Cerebellar nuclear complex (tissue), 1 donor: ENCODE measurements at places on chromosomes 6 and 20.

- no peak for DNase-seq
These were observed 2.0 kb downstream of the FGD2 start for GRCh38 chr6:37007340-37008043.

- DNase-seq: no peak
These were observed 144.6 kb upstream of the AGPAT4 start for GRCh38 chr6:161418463-161418945.

DNA sequence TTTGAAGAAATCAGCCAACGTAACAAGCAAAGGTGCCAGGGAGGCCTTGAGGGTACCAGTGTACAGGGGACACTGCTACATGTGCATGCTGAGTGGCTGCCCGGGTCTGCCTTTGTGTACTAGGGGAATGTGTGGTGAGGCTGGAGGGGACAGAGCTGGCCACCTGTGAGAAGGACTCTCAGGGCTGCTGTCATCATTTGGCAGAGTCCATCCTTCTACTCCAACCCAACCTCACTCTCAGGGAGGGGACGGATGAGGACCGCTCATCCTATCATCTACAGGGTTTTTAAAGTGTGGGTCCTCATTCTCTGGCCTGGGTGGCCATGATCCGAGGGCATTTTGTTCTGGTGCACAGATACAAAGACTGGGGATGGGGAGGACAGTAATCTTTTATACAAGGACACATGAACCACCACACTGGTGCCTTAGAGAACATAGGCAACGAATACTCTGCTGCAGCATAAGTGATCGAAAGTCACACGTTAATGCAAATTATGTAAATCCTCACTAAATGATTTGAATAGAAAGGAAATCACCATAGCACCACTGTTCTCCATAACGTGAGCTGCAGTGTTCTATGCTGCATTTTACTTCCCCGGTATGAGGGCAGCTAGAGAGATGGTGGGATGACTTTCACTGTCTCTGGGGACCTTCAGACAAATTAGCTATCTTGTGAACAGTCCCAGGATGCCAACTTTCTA lies 181.4 kb downstream of the GMPR start:
- DNase-seq: no peak

DNA sequence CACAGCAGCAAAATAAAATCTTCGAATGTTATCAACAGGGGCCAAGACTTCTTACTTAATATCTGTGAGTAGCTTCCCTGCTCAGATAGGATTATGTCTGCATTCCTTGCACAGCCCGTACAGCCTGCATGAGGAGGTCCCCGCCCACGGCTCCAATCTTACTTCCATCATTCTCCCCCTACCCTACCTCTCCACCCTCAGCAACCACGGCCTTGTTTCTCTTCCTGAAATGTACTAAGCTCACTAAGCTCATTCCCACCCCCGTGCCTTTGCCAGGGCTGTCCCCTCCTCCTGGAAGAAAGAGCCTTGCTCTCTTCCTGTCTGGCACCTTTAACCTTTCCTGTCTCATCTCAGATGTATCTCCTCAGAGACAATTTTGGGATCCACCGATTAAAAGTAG lies 120.4 kb downstream of the BCAS1 start:
- no peak for DNase-seq

DNA sequence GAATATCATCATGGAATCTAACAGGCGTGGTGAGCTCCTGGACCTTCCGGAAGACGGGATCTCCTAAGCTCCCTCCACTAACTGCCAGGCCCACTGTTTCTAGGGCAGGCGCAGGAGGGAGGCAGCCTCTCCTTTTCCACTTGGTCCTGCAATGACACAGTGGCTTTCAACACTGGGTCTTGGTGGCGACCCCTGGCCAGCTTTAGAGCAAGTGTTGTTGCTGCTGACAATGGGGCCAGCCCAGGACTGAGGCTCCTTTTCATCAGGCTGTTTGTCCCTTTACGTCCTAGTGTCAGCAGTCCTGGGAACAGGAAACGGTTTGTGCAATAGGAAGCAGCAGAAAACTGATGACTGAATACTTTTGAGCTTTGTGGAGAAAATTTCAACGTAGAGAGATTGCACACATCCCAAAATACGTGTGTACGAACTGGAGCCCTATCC lies 9.7 kb upstream of the QKI start:
- no peak for DNase-seq

DNA sequence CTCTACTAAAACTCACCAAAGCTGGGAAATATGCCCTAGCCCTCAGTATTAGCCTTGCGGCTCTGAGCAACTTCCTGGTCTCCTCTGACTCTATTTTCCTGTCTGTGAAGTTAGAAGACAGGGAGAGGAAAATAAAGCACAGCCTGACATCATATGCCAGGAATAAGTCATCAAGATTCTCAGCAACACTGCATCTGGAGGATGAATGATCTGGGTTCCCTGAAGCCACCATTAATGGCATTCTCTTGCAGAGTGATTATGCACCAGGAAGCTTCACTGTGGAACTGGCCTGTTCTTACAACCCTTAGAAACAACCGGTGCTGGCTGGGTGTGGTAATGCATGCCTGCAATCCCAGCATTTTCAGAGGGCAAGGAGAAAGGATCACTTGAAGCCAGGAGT lies 12.4 kb downstream of the ADGRF5 start:
- DNase-seq: no peak

DNA sequence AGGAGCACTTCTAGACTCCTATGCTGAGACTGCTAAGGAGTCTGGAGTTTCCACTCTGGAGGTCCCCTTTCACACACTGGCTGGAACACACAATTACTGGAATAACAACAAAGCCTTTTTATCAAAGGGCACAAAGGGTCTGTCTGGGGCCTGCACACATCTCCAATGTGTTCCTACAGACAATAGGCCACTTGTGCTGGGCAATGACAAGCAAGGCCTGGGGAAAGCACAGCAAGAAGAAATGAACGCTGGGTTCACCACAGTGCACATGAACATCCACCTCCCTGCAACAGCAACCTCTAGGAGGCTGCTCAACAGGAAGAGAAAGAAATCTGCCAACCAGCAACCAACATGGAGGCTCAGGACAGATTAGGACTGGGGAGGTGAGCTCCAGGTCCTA lies 43.9 kb downstream of the TRPC4AP start:
- no peak for DNase-seq

GRCh38 chr20:47318027-47318585 lies 38.4 kb downstream of the ZMYND8 start:
- DNase-seq: no peak

GRCh38 chr6:34190504-34191122 lies 44.7 kb upstream of the GRM4 start:
- no peak for DNase-seq

DNA sequence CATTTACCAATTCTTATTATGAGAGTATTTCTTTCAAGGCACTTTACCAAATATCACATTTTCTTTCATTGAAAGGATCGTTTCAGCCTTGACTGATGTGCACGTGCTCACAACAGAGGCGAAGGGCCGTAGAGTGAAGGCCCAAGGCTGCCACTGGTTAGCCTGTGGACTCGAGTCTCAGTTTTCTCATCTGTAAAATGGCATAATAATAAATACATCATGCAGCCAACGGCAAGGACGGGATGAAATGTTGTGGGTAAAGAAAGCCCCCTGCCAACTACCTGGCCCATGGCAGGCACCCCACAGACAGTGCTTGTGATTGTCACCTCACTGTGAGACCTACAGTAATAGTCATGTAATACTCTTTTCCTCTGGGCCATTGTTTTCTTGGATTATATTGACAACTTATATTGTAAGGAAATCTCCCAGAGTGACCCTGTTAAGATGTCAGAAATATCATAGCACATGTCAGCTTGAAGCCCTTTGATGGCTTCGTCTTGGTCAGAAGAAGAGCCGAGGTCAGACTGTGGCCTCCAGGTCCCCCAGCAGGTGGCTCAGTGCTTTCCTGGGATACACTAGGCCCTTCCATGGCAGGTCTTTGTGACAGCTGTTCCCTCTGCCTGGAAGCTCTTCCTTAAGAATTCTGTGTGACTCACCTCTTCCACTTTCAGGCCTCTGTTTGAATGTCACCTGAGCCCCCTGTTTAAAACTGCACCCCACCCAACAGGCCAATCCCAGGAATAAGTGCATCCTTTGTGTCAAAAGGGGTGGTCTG lies 36.3 kb downstream of the FAM50B start:
- DNase-seq: no peak

DNA sequence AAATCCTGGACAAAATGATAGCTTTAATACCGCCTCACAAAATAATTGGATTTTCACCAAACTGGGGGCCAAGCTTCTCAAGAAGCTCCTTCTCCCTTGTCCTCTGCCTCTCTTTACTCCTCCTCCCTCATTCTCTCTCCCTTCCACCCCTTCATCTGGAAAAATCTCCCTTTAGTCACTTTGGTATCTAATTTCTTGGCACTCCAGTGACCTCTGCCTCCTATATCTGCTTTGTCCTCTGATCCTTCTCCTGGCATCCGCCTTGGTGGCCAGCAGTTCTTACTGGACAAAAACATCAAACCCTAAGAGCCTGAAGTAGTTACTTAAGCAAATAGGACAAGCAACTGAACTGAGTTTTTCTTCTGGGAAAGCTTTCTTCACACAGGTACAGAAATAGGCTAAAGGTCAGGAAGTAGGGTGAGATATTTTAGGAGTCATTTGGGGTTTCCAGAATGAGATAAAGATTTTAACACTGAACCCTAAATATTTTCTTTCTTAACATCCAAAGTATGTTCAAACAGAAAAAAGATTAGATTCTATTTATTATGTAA lies 220.7 kb downstream of the ARHGAP18 start:
- DNase-seq: no peak

DNA sequence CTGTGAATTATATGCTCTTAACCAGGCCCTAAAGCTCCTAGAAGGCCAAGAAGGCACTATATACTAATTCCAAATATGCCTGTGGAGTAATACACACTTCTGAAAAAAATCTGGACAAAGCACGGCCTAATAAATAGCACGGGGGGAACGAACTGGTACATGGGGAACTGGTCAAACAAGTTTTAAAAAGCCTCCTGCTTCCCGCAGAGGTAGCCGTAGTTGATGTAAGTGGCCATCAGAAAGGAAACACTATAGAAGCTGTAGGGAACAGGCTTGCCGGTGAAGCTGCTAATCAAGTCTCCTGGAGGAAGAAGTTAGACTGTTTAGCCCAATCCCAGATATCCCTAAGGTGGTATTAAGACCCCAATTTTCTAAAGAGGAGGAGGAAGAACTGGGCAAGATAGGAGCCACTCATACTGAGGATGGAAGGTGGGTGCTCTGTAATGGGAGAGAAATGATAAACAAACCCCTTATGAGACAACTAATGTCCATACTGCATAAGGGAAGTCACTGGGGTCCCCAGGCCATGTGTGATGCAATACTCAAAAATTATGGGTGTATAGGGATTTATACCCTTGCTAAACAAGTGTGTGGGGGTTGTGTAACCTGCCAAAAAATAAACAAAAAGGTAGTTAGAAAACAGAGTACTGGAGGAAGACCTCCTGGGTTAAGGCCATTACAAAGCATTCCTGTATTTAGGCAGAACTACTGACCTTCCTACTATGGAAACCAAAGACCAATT lies 27.1 kb upstream of the ZNF318 start:
- no peak for DNase-seq

DNA sequence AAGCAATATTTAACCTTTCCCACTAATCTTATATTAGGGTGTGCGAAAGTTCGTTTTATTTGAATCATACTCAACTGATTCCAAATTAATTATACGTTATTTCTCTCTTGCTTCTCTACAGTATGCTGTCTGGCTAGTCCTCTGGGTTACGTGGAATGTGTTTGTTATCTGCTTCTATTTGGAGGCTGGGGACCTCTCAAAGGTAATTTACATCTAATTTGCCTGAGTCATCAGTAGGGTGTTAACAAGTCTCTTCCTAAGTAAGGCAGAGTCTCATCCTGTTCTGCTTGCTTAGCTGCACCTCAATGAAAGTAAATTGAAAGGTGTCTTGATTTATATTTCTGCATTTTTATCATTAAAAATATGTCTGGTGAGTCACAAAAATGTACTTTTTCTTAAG lies 551.5 kb downstream of the NKAIN2 start:
- no peak for DNase-seq

GRCh38 chr20:36875702-36876472 lies at the start of gene TLDC2:
Gene TLDC2 (plus strand): TSS chr20:36876138. CDS start chr20:36876175, 37 bp downstream.
- DNase-seq: no peak

GRCh38 chr6:34149831-34150400 lies 4.0 kb upstream of the GRM4 start:
- no peak for DNase-seq

DNA sequence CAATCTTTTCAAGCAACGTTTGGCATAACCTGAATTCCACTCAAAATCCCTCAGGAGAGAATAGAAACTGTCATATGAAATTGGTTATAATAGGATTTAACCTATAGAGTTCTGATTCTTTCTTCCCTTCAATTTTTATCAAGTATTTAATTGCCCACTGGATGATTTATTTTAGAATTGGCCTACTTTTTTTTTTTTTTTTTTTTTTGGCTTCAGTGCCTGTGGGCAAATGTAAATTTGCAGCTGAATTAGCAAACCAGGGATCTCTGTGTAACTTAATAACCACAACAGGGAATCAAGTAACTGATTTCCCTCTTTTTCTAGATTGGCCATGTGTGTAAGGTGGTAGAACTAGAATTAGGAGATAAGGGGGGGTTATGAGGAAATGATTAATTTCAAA lies 157.0 kb downstream of the SOX4 start:
- DNase-seq: no peak

DNA sequence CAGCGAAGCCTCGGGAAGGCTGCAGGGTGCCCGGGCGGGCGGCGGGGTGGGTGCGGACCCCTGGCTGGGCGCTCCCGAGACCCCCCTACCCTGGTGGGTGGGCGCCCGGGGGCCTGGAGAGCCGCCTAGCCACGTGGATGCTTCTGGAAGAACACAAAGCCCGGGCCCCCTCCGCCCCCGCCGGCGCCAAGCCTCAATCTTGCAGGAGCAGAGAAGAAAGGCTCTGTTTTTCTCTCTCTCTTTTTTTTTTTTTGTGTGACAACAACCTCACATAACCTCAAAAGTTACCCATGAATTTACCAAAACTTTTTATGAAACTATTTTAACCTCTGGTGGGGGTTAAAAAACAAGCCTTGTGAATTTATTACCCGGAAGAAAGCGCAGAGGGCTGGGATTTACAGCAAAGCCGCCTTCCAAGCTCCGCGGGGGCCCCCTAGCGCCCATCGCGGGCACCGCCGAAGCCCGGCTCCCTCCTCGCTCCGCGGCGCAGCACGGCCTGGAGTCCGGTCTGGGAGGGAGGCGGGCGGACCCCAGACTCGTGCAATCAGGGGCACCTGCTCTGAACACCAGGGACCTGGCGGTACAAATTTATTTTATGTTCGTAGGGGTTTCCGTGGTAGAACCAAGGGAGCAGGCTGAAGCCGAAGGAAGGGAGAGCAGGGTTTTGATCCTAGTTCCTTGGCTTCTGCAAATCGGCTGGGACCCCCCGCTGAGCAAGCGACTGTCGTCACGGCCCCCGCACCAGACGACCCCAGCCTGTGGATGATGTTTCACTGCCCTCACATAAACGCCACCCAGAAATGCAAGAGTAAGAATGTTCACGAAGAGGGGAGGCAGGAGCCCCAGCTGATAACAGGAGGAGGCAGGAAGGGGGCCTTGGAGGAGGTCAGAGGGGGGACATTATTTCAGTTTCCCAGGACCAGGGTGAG lies 58.9 kb downstream of the ZNF831 start:
- DNase-seq: no peak
